ENCODE measurements at places on chromosomes 6 and 20.

- no peak for DNase-seq
Observed at GRCh38 chr6:18893540-18894269, 506.6 kb downstream of the RNF144B start.

DNA sequence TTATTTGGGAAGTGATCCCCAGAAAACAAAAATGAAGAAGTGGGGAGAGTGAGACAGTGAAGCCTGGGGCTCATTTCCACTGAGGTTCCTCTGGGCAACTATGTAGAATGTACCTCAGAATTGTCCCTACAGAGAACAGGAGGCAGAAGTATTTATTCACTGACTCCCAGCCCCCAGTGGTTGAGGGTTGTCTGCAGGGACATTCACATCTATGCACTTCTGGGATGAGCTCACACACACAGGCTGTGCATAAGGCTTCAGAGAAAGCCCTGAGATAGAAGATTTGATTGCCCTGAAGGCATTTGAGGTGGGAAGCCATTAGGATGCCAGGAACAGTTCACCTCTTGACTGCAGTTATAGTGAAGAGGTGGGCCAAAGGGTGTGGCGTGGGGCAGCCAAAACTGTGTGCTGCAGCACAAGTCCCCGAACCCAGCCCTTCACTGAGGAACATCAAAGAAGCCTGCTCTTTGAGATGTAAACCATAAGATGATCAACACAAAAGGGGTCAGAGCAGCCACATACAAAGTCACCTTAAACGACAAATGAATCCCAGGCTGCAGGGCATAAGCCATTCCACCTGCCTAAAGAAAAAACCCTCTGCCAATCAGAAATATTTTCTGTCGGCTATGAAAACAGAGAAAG, 853.8 kb upstream of the FLRT3 start:
- DNase-seq, result no peak

- no peak for DNase-seq
Observed at GRCh38 chr6:4732691-4733315, 43.4 kb upstream of the CDYL start.

DNA sequence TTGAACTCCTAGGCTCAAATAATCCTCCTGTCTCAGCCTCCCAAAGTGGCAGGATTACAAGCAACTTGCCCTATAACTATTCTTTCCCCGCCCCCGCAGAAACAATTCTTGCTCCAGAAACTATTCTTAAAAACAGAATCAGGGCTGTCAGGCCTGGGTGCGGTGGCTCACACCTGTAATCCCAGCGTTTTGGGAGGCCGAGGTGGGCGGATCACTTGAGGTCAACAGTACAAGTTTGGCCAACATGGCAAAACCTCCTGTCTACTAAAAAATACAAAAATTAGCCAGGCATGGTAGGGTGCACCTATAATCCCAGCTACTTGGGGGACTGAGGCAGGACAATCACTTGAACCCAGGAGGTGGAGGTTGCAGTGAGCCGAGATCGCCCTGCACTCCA, 31.2 kb downstream of the SAMHD1 start:
- DNase-seq, result no peak

DNA sequence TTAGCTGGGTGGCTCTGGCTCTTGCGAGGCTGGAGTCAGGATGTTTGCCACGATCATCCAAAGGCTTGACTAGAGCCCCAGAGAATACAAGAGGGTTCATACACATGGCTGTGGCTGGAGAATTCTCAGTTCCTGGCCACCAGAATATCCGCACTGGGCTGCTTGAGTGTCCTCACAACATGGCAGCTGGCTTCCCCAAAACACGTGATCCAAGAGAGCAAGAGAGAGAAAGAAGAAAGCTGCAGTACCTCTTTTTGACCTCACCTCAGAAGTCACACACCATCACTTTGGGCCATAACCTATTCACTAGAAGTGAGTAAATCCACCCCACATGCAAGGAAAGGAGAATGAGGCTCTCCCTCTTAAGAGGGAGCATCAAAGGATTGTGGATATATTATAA, 21.5 kb upstream of the BPIFB1 start:
- DNase-seq, result no peak

Measured in activated naive CD8-positive, alpha-beta T cell treated with anti-CD3 and anti-CD28 coated beads, Interleukin-2, amount 50 U/mL, for 16 hours (primary cell).